ENCODE measurements at places on chromosomes 5 and 9.

DNA sequence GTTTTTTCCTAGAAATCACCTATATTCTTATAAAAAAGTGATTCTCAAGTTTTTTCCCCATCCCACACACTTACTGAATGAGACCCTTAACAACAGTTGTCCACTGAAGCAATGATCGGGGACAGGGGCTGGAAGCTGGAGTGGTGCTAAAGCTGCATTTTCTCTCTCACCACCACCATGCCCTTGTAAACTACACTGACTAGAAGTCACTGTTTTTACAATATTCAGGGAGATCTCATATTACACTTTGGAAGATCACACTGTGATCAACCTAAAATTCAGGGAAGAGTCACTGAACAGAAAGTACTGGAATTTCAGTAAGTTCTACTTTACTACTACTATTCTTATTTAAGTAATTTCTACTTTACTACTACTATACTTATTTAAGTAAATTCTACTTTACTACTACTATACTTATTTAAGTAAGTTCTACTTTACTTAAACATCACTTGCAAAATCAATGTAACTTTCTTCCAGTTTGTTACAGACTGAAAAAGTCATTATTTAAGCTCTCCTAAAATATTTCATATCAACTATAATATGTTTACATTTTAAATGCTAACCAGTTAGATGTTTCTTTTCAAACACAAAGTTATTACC is 164.3 kb downstream of the AGTPBP1 start:
- DNase-seq, result no peak

GRCh38 chr9:88776717-88777497 is 214.4 kb upstream of the S1PR3 start:
- no peak for DNase-seq

DNA sequence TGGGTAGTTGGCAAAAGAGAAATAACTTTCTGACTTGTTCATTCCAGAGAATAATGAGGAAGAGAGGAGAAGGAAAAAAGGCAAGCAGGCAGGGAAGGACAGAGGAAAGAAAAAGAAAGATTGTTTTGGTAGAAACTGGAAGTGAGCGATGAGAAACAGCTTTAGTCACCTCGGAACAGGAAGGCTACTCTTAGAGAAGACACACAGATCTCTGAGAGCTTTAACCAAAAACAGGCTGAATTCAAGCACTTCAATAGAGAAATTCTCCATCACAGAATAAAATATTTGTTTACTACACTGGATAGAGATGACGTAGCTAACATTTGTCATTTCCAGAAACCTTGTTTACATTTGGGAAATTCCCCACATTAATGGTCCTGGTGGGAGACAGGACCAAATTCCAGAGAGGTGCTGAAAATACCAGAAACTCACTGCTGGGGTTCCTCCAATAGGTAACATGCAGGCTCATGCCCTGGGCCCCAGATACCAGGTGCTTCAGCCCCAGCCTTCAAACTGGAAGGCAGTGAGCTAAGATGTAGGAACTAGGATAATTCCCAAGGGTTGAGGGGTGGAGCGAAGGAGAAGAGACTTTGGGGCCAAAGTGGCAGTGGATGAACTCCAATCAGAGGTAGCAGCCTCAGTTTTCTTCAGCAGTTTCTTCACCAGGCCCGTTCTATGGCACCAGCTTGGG is 227.7 kb upstream of the GRAMD2B start:
- DNase-seq, result no peak

- no peak for DNase-seq
Measured at GRCh38 chr9:119898316-119898715, 529.1 kb upstream of the BRINP1 start.

- DNase-seq, result no peak
Measured at GRCh38 chr9:2208991-2209390, 193.8 kb downstream of the SMARCA2 start.

Measured in central memory CD4-positive, alpha-beta T cell (primary cell).